ENCODE measurements at places on chromosomes 11 and 22. TPM values are rescaled to one million over a fixed set of nuclear protein-coding genes. Genes with fewer than 3 reads are reported as not detected.

GRCh38 chr11:17838102-17838501 is 103.5 kb downstream of the KCNC1 start:
- DNase-seq = no peak

DNA sequence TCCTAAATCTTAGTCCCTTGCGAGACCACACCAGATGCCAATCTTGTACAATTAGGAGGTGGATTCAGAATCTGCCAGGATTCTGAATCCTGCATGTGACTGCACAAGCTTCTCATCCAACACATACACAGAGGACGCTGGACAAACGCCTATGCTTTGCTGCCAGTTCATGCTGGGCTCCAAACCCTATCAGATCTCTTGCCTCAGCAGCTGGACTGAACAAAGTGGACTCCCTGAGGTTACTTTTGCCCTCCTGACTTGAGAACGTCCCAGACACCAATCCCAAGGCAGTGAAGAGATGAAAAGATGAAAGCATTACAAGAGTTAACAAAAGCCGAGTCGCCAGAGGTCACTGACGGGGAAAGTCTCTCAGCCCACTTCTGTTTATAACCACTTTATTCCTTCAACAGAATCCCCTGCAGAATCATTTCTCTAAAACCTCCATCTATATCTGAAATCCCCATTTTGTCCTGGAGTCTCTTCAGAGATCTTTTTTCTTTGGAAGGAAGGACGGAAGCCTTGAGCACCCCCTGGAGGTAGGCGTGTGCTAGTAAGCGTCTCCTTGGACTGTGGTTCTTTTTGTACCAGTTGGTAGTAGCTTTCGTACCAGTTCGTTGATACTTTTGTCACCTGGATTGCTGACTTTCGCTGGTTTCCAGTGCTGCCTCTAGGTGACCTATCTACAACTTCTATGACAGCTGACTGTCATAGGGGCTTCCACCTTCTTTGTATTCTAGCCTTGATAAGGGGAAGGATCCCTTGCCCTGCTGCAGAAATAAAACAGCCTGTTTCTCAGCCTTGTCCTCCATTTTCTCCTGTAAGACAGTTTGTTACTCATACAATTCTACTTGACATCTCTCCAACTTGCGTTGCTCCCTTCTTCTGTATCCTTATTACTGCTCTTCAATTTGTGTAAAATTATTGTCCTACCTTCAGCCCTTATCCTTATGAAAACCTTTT is 26.1 kb upstream of the EED start:
- DNase-seq = no peak

Gene OR51F1
- total RNA-seq = not detected

Gene IL17REL
- not detected for total RNA-seq

DNA sequence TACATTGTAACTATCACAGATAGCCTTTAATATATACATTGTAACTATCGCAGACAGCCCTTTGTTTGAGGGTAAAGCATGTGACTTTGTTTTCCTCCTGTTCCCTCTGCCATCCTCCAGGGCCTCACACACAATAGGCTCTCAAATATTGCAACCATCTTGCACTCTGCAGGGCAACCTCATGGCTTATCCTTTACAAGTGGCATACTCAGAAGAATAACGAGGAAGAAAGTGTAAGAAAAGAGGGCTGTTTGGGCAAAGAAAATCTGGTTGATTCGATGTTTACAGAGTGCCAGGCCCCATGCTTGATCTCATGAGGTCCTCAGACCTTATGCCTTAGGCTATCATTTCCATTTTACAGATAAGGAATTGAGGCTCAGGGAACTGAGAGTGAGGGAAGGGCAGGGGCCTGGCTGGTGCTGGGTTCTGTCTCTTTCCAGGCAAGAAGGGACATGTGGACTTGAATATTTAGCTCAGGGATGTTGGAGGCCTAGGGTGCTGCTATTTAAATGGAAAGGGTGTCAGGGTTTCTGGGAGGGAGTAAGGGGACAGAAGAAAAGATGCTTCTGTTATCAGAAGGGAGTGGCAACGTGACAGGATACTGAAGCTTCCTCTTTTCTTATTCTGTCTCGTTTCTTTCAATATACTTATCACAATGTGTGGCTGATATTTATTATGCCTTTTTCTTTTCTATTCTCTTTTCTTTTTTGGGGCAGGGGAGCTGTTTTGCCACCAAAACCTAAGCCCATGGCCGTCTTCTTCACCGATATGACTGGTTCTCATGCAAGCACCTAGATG is 1.1 kb upstream of the SAMM50 start:
- no peak for DNase-seq

GRCh38 chr11:104291646-104292045 is 127.7 kb upstream of the PDGFD start:
- DNase-seq = no peak

Gene MFRP
- total RNA-seq = not detected

Gene VWCE
- 0.83 TPM for total RNA-seq

DNA sequence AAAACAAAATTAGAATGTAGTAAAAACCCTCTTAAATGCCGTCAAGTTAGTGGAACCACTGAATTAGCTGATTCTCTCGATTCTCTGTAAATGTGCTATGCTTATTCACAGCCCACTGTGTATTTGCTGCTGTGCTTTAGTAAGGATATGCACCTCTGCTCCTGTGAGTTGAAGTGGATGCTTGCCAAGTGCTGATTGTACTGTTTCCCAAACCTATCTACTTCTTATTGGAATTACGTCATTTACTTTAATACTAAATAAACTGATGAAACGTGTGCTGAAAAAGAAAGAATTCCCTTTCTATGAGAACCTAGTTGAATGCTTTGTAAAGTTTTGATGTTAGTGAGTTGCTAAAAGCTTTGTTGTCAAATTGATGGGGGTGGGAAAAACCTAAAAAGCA is 158.4 kb downstream of the LRRC4C start:
- DNase-seq = no peak

Gene GLYAT
- total RNA-seq = not detected

Gene LMO1
- total RNA-seq = not detected

GRCh38 chr11:104105155-104105554 is 58.8 kb downstream of the PDGFD start:
- DNase-seq = no peak

Gene RFPL2
- total RNA-seq = not detected

- DNase-seq = no peak
Measured at GRCh38 chr11:113553235-113553634, 78.0 kb upstream of the DRD2 start.
